ENCODE measurements at places on chromosomes 3 and 15.

- no peak for DNase-seq
Observed at GRCh38 chr3:70702132-70702531, 389.7 kb upstream of the MDFIC2 start.

GRCh38 chr3:32880225-32880624 lies 62.4 kb downstream of the TRIM71 start:
- DNase-seq = no peak

DNA sequence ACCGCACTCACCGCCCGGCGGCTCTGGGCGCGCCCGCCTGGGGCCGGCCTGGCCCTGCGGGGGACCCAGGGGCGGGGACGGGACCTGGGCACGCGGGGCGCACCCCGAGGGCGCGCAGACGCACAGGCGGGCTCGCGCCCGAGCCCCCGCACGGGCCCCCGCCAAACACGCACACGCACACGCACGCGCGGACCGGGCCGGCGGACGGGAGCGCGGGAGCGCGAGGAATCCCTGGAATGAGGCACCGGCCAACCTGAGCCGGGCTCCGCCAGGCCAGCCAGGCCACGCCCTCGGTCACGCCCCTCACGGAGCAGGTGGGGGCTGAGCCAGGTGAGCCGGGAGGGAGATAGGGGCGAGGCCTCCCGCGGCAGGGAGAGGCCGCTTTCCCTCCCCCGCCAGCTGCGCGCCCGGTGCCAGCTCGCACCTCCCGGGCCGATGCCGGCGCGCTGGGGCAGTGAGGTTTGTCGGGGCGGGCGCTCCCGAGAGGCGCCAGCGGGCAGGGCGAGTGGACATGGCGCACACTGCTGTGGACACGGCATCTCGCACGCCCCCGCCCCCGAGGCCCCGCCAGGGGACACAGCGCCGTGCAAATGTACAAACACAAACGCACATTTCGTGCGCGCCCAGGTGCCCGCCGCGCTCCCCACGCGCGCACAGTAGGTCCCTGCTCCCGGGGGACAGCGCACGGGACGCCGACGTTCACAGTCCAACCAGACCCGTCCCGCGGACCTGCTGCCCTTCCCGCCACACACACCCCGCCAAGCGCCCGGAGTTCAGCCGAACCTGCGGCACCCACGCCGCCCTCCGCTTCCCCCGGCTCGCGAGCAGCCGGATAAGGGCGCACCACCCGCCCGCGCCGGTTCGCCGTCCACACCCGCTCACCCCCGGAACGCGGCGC lies 75.9 kb upstream of the VGLL4 start:
- peak; percentile 56 for DNase-seq

DNA sequence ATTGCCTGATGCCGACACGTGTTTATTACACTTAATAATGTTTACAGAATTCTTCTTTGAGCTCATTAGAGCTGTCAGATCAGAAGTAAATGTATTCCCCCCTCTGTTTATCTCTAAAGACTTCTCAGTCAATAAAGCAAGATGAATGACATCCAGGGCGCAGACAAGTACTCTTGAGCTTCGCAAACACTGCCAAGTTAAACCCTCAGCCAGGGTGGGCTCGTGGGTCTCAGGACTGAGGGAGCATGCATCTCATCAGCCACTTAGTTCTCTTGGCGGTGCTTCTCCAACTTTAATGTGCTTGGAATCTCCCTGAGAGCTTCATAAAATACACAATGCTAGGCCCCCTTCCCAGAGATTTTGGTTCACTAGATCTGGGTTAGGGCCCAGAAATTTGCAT lies 333.9 kb upstream of the THRB start:
- DNase-seq = no peak

DNA sequence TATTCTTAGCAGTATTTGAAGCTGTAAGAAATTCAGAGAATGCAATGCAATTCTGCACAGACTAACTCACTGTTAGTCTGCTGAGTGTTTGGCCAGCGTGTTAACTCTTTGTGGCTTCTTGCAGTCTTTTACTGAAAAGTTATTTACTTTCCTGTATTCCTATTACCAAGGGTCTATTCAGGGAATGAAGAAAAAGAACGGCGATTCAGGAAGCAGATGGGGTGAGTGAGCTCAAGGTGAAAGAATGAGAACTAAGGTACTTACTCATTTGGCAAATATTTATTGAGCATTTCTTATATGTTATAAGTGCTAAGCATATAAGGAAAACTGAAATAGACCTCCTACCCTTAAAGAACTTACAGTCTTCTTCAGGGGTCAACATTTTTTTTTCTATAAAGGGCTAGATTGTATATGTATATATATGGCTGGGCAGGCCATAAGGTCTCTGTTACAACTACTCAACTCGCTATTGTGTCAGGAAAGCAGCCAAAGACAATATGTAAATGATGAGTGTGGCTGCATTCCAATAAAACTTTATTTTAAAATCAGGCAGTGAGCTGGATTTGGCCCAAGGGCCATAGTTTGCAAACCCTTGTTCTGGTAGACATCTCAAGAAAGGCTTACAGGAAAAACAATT lies 271.9 kb upstream of the GADL1 start:
- no peak for DNase-seq

GRCh38 chr3:121598564-121598963 lies 5.4 kb downstream of the FBXO40 start:
- no peak for DNase-seq

DNA sequence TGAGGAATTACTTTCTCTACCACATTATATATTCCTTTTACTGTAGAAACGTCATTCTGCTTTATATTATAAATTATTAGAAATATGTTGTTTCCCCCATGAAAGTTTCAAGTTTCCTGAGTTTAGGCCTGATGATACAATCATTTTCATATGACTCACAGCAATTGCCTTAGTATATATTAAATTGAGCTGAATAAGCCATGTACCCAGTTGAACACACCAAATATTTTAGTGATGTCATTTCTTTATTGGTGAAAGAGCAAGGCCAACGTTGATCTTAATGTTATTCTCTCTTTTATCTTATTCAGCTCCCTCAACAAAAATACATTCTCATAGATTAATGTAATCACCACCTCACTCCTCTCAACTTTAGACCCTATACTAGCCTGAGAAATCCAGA lies 30.8 kb downstream of the B3GNT5 start:
- no peak for DNase-seq

GRCh38 chr3:131174752-131175151 lies 148.1 kb downstream of the NEK11 start:
- DNase-seq = no peak

DNA sequence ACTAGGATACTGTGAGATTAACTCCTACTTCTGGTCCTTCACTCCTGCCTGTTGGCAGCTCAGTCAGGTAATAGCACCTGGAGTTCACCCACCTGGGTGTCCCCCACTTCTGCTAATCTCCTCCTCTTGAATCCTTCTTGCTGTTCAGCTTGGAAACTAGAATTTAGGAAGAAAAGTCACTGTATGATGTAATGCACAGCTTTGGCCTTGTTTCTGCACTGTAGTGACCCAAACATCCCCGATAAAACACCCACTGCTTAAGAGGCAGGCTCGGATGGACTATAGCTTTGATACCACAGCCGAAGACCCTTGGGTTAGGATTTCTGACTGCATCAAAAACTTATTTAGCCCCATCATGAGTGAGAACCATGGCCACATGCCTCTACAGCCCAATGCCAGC lies 24.8 kb downstream of the STARD5 start:
- no peak for DNase-seq

DNA sequence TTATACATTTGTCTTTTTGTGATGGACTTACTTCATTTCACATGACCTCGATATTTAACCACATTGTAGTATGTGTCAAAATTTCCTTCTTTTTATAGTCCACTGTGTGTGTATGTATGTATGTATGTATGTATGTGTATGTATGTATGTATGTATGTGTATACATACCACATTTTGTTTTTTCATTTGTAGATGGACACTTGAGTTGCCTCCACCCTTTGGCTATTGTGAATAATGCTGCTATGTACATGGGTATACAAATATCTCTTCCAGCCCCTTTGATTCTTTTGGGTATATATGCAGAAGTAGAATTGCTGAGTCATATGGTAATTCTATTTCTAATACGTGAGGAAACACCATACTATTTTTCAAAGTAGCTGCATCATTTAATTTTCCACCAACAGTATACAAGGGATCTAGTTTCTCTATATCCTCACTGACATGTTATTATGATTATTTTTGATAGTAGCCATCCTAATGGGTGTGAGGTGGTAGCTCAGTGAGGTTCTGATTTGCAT lies 228.2 kb downstream of the OPA1 start:
- DNase-seq = no peak

DNA sequence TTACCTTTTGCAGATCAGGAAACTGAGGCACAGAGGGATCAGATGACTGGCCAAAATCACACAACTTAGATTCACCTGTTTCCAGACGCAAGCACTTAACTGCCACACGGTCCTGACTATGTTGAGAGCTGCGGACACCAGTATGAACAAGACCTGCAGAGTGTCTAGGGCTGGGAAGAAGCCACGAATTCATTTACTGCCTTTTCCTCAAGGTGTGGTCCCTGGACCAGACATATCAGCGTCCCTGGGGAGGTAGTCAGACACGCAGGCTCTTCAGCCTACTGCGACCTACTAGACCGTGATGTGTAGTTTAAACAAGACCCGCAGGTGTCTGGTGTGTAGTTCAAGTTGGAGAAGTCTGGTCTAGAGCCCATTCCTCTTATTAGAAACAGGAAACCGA lies 541 bp upstream of the SLC6A11 start:
- no peak for DNase-seq

DNA sequence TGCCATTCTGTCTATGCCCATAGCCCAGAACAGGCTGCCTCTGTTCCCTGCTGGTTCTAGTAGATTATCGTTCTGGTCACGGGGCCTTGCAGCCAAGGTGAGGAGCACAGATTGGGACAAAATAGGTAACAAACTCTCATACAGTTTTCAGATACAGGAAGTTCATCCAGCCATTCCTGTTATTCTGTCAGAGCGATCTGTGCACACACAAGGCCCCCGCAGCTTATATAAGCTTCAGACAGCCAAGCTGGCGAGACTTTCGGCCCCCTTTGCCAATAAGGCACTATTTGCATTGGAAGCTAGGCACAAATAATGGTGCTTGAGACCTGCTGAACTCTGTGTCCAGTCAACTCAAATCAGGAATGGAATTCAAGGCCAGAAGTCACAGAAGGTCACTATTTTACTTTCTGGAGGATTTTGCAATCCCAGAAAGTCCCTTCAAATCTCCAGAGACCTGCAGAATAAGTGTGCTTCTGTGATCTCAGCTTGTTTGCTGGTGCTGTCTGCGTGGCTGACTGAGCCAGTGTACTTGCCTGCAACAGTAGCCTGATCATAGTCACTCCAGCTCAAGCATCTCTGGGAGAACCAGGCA lies 69.4 kb downstream of the BFSP2 start:
- no peak for DNase-seq

DNA sequence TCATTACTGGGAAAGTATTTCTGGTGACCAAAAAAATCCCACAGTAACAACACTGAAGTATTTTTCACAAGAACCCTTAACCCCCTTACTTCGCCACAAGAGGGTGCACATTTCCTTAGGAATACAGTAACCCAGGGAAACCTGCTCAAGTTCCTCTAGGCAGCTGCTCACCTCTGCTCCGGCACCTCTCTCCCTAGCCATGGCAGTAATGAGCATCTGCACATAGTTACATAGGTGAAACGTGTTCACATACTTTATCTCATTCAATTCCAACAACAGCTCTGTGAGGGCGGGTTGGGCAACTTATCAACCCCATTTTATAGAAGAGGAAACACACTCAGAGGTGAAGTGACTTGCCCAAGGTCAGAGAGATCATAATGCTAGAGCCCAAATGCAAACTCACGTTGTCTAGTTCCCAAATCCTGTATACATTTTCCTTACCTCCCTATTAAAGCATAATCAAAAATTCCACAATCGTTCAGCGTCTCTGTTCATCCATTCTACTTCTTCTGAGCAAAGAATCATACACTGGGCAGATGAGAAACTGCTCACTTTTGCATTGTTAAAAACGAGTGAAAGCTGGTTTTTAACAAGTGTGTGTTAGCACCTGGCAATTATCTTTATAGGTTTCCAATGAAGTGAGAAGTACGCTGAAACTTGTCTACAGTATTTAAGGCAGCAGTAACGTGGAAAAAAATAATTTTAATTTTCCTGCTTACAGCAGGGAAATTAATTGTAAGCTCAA lies 90.7 kb downstream of the IGF2BP2 start:
- peak; percentile 39 for DNase-seq

GRCh38 chr3:135017003-135017893 lies 222.2 kb downstream of the EPHB1 start:
- peak; percentile 86 for DNase-seq

DNA sequence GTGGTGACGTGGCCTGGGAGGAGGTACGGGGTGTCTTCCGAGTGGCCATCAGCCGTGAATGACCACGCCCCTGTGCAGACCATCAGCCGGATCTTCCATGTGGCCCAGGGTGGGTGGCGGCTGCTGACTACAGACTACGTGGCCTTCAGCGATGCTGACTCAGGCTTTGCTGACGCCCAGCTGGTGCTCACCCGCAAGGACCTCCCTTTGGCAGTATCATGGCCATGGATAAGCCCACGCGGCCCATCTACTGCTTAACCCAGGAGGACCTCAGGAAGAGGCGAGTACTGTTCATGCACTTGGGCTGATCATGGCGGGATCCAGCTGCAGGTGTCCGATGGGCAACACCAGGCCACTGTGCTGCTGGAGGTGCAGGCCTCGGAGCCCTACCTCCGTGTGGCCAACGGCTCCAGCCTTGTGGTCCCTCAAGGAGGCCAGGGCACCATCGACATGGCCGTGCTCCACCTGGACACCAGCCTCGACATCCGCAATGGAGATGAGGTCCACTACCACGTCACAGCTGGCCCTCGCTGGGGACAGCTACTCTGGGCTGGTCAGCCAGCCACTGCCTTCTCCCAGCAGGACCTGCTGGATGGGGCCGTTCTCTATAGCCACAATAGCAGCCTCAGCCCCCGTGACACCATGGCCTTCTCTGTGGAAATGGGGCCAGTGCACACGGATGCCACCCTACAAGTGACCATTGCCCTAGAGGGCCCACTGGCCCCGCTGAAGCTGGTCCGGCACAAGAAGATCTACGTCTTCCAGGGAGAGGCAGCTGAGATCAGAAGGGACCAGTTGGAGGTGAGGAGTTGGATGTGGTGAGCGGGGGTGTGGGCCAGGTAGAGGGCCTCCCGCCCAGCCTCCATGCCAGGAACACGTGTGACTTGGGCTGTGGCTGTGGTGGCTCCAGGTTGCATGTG lies 178.4 kb downstream of the TBC1D2B start:
- DNase-seq = no peak

- no peak for DNase-seq
Observed at GRCh38 chr3:50587806-50588758, 18.8 kb downstream of the HEMK1 start.

- DNase-seq = no peak
Observed at GRCh38 chr15:74773731-74774252, 8.1 kb upstream of the CSK start.
